ENCODE measurements at places on chromosomes 2 and 18.

DNA sequence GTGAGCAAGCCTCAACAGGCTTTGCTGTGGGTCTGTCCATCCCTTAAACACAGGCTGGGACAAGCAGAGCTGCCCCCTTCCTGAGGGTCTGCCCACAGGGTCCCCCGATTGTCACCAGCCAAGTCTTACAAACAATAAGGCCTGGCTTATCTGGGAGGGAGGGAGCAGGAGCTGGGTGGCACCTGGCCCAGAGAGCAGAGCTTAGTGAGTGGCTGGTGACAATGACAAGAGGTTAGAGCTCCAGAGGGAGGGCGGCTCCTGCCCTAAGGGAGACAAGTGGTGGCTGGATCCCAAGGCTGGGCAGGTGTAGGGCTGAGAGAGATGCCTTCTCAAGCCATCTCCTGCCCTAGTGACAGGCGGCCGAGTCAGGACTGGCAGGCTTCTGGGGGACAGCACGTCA, 125.5 kb downstream of the KLHL29 start:
- no peak for DNase-seq

GRCh38 chr18:56413862-56414261, 224.5 kb downstream of the TXNL1 start:
- no peak for DNase-seq

DNA sequence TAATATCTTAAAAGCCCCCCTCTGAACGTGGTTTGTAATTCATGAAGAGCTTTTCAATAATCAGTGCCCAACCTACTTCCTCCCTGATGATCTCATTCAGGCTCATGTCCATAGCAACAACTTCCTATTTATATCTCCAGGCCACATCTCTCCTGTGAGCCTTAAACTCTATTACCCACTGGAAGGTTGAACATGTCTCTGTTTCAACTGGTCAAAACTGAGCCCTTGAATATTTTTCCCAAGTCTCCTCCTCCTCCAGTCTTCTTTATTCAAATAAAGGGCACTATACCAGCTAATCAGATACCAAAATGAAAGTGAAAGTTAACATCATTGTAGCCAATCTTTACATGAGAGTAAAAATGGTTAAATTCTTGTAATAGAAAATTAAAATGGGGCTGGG, 63.7 kb upstream of the ITGA4 start:
- no peak for DNase-seq

- no peak for DNase-seq
Measured at GRCh38 chr2:215817046-215817445, 196.3 kb downstream of the MREG start.

DNA sequence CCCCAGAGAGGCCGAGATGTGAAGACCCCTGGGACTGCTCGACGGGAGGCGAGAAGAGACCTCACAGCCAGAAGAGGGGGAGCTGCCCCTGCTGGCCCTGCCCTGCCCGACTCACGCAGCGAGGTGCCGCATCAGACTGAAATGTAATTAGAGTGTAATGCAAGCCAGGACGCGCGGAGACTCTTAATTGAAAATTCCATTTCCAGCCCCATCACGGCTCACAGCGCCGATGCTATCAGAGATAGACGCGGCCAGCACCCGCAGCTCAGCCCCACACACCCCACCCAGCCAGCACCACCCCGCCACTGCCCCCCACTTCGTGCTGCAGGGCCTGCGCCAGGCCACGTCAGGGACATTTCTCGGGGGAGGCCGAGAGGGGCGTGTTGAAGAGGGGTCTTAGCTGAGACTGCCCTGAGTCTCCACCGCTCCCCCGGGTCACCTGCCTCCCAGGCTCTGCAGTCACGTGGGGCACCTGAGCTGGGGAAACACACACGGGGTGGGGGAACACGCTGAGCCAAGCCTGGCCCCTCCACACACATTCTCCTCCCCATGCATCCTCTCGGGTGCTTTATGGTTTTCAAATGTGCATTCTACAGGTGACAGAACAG, 78.1 kb downstream of the TEX51 start:
- DNase-seq, result peak; percentile 22

DNA sequence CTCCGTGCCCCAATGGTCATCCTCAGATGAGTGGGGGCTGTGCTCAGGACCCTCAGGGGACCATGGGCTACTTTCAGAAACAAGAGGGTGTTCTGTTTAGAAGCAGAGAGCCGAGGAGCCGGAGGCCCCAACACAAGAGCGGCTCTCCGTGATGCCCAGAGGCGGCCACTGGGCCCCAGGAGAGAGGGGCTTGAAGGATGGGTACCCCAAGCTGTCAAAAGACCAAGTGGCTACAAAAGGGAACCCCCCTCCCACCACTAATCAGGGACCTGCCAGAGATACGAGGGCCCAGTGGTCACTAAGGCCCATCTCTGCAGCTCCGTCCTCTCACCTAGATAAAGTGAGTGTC, 93.6 kb downstream of the HDAC4 start:
- no peak for DNase-seq

DNA sequence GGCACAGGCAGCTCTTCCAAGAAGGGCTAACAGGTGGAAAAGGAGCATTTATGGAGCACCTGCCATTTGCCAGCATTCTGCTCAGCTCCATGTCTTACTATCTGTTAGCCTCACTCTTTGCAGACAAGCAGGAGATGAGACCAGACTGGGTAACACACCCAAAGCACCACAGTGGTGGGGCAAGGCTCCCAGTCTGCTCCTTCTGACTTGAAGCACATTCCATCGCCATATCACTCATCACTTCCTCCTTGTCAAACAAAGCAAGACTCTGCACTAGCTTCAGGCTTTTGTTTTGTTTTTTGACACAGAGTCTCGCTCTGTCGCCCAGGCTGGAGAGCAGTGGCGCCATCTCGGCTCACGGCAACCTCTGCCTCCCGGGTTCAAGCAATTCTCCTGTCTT, 182.8 kb downstream of the MGAT5 start:
- DNase-seq, result no peak

DNA sequence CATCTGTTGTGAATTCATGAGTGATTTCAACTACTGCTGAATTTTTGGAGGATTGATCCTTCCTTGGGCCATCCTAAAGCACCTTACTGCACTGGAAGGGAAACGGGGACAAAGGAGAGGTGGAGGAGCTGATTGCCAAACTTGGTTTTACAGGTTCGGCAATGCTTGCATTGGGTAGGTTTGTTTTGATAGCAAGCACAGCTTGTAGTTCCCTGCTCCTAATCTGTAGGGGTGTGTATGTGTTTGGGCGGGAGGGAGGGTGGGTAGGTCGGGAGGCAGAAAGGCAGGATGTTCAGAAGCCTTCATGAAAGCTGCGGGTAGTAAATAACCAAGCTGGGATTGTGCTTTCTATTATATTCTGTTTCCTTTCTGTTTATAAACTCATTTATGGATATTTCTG, 24.6 kb downstream of the PHLPP1 start:
- no peak for DNase-seq

DNA sequence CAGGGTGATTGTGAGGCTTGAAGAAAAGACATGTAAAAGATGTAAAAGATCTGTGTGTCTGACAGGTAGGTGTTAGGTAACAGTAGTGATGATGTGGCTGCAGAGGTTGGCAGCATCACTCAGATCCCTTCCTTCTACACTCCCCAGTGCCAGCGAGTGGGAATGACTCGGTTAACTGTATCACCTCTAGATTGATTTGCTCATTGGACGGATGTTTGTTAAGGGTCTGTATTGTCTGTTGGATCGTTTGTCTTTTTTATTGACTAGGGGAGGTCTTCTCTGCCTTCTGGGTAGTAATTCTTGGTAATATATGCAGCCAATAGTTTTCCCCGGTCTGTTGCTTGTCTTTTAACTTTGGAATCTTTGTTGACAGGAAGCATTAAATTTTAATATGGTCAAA, 44.8 kb upstream of the CNGA3 start:
- no peak for DNase-seq

- no peak for DNase-seq
Measured at GRCh38 chr2:100317634-100318033, 4.7 kb downstream of the LONRF2 start.

- no peak for DNase-seq
Measured at GRCh38 chr2:239273280-239274234, 127.3 kb downstream of the HDAC4 start.

GRCh38 chr2:160837416-160837815, 322.8 kb upstream of the TANK start:
- no peak for DNase-seq

DNA sequence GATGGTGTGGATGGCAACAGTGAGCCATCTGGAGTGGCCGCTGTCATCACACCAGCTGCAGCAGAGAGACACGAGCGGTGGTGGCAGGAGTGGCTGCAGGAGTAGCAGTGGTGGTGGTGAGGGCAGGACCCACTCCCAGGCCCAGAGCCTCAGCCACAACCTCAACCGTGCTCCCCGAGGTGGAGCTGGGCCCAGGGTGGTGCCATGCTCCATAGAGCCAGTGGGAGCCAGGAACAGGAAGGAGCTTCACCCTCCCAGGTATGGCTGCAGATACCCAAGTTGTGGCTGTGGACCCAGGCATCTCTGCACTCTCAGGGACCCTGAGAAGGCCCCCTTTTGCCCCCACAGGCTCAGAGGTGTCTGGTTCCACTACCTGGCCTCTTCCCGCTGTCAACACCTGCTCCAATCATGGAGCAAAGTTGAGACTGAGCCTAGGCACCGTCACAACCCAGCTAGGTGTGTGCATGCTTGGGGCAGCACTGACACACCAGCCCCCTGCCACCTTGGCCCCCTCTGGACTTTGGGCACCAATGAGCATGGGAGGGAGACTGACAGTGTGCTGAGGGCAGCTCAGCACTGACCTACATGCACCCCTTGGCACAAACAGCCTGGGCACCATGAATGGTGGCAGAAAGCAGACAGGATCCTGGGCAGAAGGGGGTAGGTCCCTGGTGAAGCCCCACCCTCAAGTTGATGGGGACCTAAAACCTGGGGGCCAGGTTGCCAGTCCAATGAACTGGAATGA, 188.9 kb downstream of the NDUFA10 start:
- DNase-seq, result no peak

GRCh38 chr18:61893309-61893970, 633 bp upstream of the RNF152 start:
- peak; percentile 86 for DNase-seq

DNA sequence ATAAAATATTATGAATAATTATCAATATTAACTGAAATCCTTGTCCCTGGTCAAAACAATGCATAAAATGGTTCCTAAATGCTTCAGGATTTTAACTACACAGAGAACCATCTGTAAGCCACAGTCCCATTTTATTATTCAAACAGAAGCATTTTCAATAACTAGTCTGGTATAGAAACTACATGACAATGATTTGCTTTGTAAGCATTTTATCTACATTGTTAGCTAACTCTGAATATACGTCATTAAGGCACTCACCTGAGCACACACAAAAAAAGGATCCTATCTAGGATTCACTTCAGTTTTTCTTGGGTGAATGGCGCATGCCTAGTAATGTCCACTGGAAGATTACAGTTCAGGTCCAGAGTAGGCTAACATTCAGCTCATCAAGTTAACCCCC, 22.8 kb downstream of the EPB41L3 start:
- no peak for DNase-seq

DNA sequence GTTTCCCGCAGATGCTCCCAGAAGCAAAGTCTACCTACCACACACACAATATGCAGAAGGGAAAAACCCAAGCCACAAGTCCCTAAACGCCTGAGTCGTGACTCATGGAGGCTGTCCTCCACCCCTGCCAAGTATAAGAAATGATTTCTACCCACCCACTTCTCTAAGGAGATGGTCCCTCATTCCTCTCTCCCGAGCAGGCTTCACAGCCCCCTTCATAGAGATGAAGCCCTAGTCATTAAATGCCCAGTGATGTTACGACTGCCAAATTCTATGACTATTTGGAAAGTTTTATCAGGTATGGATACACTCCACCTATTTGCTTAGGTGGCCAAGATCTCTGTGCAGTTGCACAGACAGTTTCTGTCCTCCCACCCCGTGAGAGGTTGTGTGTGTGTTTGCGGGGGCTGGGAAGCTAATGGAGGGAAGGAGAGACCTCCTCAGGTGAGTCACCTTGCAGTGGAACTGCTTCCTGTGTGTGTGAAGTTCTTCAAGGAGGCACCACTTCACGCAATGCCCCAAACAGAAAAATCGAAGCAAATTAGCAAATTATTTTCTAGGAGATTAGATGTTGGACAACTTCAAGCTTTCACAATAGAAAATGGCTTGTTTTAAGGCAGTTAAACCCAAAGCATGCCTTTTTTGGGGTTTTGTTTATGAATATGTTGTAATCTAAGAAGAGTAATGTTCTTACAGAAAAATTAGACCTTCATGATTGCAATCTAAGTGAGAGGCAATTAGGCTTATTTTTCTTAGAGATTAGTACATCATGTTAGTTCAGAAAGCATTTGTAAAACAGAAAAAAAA, 175.2 kb downstream of the TGIF1 start:
- no peak for DNase-seq

DNA sequence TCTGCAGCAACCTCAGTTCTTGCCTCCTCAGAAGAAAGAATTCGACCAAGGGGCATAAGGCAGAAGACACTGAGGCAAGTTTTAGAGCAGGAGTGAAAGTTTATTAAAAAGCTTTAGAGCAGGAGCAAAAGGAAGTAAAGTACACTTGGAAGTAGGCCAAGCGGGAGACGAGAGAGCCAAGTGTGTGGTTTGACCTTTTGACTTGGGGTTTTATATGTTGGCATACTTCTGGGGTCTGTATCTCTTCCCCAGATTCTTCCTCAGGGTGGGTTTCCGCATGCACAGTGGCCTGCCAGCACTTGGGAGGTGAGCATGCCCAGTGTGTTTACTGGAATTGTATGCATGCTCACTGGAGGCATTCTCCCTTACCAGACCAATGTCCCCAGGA, 59.3 kb upstream of the ANKRD44 start:
- DNase-seq, result no peak

- DNase-seq, result no peak
Measured at GRCh38 chr2:39217192-39217550, 26.6 kb downstream of the CDKL4 start.

DNA sequence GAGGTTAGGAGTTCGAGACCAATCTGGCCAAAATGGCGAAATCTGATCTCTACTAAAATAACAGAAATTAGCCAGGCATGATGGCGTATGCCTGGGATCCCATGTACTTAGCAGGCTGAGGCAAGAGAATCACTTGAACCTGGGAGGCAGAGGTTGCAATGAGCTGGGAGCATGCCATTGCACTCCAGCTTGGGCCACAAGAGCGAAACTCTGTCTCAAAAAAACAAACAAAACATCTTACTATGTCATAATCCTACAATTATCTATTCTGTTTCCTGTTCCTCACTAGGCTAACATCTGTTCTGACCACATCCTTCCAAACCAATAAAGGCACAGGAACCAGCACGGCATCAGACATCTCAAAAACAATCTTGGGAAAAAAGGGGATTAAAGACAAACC, 361.8 kb upstream of the UBE2E3 start:
- no peak for DNase-seq

GRCh38 chr2:145021962-145022665, 502.2 kb upstream of the ZEB2 start:
- no peak for DNase-seq

All from right kidney (tissue), 9 donors.